ENCODE measurements at places on chromosomes 7 and 10. TPM values are rescaled to one million over a fixed set of nuclear protein-coding genes. Genes with fewer than 3 reads are reported as not detected.

The RARRES2 gene
- total RNA-seq: 46.9 TPM

The SFTPA2 gene
- total RNA-seq: not detected

The AKR1C8 gene
- not detected for total RNA-seq

The NME8 gene
- not detected for total RNA-seq

The CDH23 gene
- total RNA-seq: 0.18 TPM

The FOXI2 gene
- total RNA-seq: not detected

The PLPP4 gene
- total RNA-seq: 0.46 TPM

The LBX1 gene
- not detected for total RNA-seq

The ACSL5 gene
- total RNA-seq: 1.7 TPM
